ENCODE measurements at places on chromosomes 3 and 15.
A peak's percentile ranks its signal among the peaks of the same experiment; 100 is the strongest.

GRCh38 chr15:78394026-78394425, 44.0 kb upstream of the IREB2 start:
- DNase-seq = no peak

GRCh38 chr15:73052653-73053397, 562 bp downstream of the NEO1 start:
- peak; percentile 35 for DNase-seq

GRCh38 chr3:169170456-169170855, 493.1 kb downstream of the MECOM start:
- no peak for DNase-seq

- no peak for DNase-seq
Observed at GRCh38 chr15:90300541-90300940, 35.1 kb downstream of the NGRN start.

DNA sequence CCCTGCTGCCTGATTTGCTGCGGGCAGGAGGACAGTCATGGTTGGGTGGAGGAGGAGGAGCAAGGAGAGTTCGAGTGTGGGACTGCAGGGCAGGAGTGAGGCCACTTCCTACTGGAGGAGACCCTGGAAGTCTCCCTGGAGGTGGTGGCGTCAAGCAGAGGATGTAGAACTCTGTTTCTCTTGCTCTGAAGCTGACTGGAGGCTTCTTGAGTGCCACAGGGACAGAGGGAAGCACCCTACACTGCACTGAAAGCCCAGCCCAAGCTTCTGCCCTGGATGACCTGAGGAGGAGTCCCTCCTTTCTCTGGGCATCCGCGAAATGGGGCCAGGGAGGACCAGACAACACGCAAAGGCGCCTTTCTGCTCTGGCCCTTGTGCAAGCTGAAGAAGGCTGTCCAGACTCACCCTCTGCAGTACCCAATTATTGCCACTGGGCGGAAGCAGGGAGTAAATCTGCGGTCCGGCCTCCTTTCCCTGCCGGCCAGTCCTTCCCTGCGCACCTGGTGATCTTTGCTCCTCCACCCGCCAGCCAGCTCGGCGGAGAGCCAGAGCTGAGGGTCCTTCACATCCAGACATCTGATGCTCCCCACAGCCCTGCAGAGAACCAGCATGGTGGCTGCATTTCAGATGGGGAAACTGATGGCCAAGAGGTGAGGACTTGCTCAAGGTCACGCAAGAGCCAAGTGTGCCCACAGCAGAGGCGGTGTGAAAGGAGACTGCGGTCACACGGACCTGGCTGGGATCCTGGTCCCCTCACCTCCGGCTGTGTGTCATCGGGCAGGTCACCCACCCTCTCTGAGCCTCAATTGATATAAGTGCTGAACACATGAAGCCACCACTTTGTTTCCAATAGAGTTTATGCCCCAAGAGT, 207.1 kb downstream of the TBC1D2B start:
- DNase-seq = peak; percentile 22

DNA sequence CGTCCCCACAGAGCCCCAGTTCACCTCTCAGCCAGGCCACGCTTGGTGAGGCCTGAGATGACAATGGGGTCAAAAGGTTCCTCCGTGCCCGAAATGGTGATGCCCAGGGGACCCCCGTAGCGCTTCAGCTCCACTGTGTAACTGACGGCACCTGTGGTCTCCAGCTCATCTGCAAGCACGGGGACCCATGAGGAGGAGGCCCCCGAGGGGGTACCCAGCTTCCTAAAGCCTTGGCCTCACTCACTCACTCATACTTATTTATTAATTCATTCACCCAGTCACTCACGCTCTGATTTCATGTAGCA, 30.4 kb downstream of the GRIP2 start:
- DNase-seq = no peak

- no peak for DNase-seq
Observed at GRCh38 chr15:88537591-88538317, 8.7 kb downstream of the DET1 start.

GRCh38 chr3:126340081-126340511, 17.1 kb downstream of the KLF15 start:
- no peak for DNase-seq

DNA sequence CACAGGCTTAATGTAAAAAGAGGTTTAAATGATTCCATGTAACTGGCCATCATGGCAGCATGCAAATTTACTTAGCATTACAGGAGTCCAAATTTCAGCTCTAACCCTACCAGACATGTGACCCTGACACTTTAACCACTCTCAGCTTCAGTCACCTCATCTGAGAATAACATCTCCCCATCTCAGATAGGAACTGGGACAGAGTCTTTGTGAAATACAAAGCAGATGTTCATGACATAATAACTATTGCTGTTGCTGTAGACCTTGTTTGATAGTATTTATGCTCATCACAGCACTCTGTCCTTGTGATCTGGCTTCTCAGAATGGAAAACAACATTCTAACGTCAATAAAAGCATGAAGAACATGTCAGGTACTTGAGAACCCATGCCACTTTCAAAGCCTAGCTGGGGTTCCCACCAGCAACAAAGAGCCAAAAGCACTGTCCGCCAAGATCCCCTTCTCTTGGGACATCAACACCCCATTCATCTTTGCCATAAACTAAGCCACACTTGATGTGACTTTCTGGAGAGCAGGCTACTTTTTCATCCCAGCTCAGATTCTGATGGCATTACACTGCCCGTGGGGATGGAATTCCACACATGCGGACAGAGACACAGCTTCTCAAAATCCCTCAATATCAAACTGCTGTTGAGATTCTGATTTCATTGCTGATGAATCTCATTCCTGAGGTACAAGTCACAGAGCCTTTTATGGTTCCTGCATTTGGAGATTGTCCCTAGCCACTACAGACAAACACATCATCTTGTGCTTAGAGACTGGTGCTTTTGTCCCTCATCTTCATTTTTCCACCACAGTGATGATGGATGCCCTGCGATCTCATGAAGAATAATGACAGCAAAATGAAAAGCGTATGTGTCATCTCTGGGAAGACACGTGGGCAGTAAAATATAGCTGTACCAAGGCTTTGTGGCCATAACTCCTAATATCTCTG, 202.7 kb downstream of the TNIK start:
- DNase-seq = no peak

- DNase-seq = no peak
Observed at GRCh38 chr3:171649267-171649666, 161.0 kb downstream of the PLD1 start.

GRCh38 chr3:16841904-16842271, 42.9 kb upstream of the PLCL2 start:
- DNase-seq = peak; percentile 65

- peak; percentile 9 for DNase-seq
Observed at GRCh38 chr3:126552688-126553283, 5.9 kb downstream of the C3orf22 start.

DNA sequence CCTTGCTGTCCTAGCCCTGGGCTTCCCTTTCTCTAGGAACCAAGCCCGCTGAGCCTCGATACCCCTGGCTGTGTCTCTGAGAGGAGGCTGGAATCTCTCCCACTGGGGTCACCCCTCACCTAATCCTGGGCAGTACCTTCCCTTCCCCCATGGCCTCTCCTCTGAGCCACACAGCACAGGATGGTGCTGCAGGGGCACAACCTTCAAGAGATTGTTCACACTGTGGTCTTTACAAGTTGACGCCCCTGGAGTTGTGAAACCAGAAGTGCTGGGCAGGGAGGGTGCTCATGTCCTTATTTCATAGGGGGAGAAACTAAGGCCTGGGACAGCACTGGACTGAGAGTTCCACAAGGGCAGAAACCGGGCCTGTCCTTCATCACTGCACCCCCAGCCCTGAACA, 70.9 kb upstream of the TMEM115 start:
- peak; percentile 37 for DNase-seq

DNA sequence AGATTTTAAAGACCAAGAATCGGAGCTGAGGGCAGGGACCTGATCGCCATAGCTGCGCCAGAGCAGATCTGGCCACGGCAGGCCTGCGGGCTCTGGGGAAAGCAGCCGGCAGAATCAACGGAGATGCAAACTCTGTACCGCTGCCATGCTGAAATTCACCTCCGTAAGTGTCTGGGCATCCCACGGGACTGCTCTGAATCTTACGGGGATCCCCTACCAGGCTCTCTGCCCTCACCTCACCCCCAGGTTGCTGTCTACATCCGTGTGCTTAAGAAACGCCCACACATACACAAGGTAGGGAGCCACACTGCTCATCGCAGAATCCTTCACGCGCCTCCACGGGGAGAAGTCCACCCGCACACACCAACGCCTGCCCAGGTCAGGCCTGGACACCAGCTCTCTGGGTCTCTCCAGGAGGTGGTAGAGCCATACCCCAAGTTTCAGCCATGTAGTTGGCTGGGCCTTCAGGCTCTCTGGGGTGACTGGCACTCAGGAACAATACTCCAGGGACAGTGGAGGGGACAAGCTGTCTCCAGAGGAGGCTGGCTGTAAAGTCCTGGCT, 33.5 kb downstream of the FAM174B start:
- DNase-seq = no peak

- DNase-seq = no peak
Observed at GRCh38 chr15:80871858-80872257, 92.7 kb downstream of the CEMIP start.

GRCh38 chr15:75834021-75834420, 9.2 kb upstream of the UBE2Q2 start:
- no peak for DNase-seq

GRCh38 chr15:52798529-52799101, 8.5 kb upstream of the ONECUT1 start:
- no peak for DNase-seq

DNA sequence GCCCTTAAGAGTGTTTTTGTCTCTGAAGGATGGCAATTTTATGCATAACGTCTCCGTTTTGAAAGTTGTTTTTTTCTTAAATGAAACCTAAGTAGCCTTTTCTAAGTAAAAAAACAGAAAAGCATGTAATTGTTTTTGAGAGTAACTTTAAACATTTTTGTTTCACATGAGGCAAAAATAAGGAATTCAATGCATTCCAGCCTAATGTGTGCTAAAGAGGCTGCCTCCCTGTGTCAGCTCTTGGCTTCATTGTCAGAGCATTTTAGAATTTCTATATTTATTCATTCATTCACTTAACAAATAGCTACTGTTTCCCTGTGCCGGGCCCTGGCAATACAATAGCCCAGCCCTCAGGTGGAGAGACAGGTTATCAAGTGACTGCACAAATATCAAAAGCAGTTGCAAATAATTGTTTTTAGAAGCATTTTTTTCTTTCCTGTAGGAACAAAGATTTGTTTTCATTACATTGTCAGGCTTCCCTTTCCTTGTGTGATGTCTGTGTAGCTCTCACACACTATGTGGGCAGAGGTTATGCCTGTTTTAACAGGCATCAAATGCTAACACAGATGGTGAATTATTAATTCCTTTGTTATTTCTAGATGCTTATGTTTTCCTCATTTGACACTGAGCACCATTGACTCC, 81.9 kb downstream of the CCK start:
- no peak for DNase-seq

DNA sequence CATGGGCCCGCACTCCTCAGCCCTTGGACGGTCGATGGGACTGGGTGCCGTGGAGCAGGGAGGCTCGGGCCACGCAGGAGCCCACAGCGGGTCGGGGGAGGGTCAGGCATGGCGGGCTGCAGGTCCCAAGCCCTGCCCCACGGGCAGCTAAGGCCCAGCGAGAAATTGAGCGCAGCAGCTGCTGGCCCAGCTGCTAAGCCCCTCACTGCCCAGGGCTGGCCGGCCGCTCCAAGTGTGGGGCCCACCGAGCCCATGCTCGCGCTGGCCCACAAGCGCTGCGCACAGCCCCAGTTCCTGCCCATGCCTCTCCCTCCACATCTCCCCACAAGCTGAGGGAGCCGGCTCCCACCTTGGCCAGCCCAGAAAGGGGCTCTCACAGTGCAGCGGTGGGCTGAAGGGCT, 259.4 kb downstream of the VGLL3 start:
- no peak for DNase-seq
